CD4-positive, alpha-beta T cell treated with Interferon alpha-2 for 1 hour (primary cell): ENCODE measurements at places on chromosomes 1 and 21.

DNA sequence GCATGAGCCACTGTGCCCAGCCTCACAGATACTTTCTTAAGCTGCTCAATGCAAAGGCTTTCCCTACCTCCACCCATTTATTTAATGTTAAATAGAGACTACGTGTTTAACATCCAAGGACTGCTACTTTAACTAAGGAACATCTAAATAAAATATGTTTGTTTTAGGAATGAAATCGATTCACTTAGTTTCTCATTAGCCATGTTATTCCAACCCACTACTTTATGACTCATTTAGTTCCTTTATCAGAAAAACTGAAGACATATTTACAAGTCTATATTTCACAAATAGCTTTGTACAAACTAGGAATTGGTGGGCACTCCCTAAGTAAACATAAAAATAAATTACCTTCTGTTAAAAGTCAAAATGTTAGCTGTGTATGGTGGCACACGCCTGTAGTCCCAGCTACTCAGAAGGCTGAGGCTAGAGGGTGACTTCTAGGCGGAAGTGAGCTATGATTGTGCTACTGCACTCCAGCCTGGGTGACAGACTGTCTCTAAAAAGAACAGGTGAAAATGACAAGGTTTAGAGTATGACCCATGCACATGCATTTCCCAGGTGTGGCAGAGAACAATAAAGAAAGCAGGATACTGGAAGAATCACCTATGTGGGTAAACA lies 39.9 kb upstream of the AK4 start:
- DNase-seq: no peak

DNA sequence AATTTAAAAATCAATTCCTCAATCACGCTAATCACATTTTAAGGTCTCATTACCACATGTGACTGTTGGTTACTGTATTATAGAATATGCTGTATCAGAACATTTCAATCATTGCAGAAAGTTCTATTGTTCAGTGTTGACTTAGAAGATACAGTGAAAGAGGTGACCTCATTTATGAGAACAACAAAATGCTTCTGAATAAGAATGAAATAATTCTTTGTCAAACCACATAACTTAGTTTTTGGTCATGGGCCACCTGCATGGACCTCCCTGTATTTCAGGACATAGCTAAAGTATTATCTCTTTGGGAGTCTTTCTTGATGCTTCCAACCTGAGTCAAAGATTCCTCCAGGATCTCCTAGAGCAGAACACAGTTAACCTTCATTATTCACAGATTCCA lies 22.3 kb downstream of the MFSD2A start:
- no peak for DNase-seq

GRCh38 chr1:213519098-213519497 lies 468.1 kb downstream of the RPS6KC1 start:
- no peak for DNase-seq

- no peak for DNase-seq
These were observed 370.6 kb downstream of the SIPA1L2 start for GRCh38 chr1:232259333-232259732.

- DNase-seq: no peak
These were observed 20.0 kb upstream of the SYDE2 start for GRCh38 chr1:85220756-85221201.

GRCh38 chr1:57897581-57897980 lies 473.7 kb upstream of the DAB1 start:
- no peak for DNase-seq

- no peak for DNase-seq
These were observed 26.3 kb downstream of the LRRC52 start for GRCh38 chr1:165570078-165570477.

GRCh38 chr1:234932106-234932505 lies 196.5 kb downstream of the TOMM20 start:
- no peak for DNase-seq

GRCh38 chr1:2151911-2152310 lies 42.7 kb downstream of the FAAP20 start:
- no peak for DNase-seq

- DNase-seq: no peak
These were observed 28.2 kb downstream of the CD34 start for GRCh38 chr1:207882692-207883091.

DNA sequence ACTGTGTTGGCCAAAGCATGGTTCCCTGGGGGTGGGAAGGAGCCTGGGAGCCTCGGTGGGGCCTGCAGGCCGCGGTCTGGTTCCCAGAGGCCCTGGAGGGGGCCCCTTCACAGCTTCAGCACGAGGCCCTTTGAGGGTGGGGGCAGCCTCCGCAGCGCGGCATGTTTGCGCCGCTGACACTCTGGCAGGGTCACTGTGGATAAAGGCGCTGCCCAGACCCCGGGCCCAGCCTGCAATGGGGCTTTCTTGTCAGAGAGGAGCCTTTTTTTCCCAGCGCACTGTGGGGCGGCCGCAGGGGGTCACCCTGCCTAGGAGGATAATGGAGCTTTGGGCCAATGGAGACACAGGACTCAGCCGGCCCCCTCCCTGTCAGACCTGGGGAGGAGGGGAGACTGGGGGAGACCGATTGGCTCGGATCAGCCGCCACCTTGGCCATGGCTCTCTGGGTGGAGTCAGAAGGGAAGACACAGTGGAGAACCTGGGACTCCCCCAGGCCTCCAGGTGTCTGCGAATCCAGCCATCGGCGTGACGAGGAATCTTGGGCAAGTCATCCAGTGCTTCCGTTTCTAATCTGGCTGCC lies 26.0 kb downstream of the EPHB2 start:
- DNase-seq: no peak

GRCh38 chr1:20413776-20414140 lies 72.3 kb downstream of the CAMK2N1 start:
- DNase-seq: no peak

GRCh38 chr1:64308866-64309265 lies 105.4 kb downstream of the UBE2U start:
- no peak for DNase-seq

DNA sequence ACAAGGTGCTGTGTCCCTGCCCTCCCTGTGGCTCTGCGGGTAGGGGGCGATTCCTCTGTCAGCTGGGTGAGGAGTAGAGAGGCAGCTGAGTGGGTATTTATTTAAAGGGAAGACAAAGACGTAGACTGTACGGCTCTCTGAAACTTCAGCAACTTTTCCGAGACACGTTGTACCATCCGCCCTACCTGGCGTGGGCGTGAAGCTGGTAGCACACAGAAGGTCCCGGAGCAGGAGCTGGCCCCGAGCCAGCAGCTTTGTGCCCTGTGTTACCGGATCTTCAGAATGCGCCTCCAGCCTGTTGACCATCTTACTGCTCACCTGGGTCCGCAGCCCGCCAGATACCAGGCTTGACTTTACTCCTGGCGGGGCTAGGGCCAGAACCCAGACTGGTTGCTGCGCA lies 34.9 kb downstream of the PRKCZ start:
- no peak for DNase-seq

DNA sequence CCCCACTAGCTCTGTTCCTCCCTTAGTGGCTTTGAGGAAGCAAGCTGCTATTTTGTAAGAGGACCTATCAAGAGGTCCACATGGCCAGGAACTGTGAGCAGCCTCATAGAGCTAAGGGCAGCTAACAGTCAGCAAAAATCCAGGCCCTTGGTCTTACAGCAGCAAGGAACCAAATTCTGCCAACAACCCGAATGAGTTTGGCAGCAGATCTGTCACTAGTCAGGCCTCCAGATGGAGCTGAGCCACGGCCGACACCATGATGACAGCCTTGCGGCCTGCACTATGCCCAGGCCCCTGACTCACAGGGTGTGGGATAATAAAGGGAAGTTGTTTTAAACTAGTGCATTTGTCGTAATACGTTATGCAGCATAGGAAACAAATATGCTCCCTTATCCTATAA lies 28.0 kb upstream of the H3-3A start:
- peak; percentile 26 for DNase-seq

GRCh38 chr1:167289966-167290365 lies 69.3 kb downstream of the POU2F1 start:
- DNase-seq: no peak

DNA sequence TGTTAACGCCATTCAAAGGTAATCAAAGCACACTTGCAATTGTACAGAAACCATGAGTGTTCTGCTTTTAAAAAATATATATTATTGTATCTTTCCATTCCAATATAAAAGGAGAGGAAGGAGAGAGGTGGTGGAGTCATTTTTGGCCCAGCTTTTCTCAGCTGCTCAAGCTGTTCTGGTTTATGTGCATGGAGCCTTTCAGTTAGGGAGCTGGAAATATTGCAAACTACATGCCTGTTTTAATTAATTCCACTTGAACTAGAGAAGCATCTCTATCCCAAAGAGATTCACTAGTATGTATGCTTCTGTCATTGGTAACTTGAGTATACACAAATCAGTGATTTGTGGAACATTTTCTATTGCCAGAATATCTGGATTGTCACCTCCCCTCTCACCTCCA lies 28.5 kb upstream of the C1orf105 start:
- no peak for DNase-seq

- DNase-seq: no peak
These were observed 36.6 kb upstream of the SLC44A3 start for GRCh38 chr1:94783342-94784189.

DNA sequence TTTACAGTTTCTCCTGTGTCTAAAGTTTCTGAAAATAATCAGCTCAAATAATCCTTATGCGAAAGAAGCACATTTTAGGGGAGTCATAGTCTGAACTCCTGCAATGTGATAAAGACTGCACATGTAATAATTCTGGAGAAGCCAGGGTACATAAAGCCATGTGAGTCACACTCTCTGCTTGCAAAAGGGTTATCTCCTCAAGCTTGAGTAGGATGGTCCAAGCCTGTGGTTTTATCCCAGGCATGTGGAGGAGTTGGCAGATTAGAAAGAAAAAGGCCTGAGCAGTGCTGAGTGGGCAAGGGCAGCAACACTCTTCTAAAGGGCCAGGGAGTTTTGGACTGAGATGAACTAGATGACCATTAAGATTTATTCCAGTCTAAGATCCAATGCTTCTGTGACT lies 220.4 kb downstream of the RHOU start:
- no peak for DNase-seq

DNA sequence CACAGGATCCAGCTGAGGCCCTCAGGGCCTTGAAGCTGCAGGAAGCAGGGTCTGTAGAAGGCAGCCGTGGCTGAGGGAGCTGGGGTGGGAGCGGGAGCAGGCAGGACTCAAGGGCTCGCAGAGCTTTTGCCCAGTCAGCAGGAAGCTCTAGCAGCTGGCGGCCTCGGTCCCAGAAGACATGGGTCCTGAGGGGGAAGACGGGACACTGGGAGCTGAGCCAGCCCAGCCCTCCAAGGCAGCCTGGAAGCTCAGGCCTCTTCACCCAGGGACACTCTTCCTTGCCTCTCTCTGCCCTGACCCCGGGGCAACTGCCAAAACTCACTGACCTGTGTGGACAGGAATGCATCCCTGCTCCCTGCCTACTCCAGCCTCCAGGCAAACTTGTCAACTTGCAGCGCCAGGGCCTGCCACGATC lies 8.9 kb downstream of the ADGRB2 start:
- no peak for DNase-seq

- no peak for DNase-seq
These were observed 61.4 kb upstream of the VCAM1 start for GRCh38 chr1:100657876-100658715.

GRCh38 chr1:47507881-47508701 lies 70.2 kb downstream of the FOXD2 start:
- no peak for DNase-seq

DNA sequence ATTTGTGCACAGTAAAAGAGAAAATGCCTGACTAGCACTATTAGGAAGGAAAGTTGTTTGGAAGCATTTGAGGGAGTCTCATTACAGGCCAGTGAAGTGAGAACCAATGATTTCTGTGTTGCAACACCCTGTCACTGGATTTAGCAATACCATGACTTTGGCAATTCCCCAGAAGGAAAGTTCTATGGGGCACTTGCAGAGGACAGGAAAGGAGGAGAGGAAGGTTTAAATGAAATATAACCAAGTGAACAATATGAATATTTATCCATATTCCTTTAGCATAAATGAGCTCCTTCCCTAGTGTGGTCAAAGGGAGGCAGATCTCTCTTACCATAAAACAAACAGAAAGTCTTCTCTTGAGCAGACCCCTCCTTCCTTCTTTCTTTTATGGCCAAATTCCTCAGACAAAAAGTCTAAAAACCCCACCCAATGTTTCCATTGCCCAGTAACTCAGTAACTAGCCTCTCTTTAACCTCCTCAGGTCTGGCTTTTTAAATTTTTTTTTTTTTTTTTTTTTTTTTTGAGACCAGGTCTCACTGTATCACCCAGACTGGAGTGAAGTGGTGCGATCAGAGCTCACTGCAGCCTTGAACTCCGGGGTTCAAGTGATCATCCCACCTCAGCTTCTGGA lies 5.5 kb downstream of the TLR5 start:
- DNase-seq: no peak

- no peak for DNase-seq
These were observed 21.4 kb downstream of the TEX38 start for GRCh38 chr1:46692811-46693770.

DNA sequence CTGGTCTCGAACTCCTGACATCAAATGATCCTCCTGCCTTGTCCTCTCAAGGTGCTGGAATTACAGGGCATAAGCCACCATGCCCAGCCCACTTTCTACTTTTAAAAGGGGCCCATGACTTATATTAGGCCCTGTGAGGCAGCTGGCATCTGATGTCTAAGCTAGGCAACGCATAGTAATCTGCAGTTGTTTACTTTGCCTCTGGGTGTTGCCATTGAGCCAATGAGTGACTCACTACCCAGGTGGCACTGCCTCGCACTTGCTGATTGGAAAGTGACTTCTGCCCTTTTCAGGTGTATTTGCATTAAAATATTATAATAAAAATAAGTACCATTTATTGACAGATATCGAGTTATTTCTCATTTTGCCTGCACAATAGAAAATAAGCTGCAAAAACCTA lies 84.9 kb downstream of the KIF14 start:
- no peak for DNase-seq

GRCh38 chr21:33703750-33704606 lies 61.7 kb downstream of the ITSN1 start:
- no peak for DNase-seq

GRCh38 chr1:87284456-87285240 lies 44.0 kb upstream of the LMO4 start:
- no peak for DNase-seq

DNA sequence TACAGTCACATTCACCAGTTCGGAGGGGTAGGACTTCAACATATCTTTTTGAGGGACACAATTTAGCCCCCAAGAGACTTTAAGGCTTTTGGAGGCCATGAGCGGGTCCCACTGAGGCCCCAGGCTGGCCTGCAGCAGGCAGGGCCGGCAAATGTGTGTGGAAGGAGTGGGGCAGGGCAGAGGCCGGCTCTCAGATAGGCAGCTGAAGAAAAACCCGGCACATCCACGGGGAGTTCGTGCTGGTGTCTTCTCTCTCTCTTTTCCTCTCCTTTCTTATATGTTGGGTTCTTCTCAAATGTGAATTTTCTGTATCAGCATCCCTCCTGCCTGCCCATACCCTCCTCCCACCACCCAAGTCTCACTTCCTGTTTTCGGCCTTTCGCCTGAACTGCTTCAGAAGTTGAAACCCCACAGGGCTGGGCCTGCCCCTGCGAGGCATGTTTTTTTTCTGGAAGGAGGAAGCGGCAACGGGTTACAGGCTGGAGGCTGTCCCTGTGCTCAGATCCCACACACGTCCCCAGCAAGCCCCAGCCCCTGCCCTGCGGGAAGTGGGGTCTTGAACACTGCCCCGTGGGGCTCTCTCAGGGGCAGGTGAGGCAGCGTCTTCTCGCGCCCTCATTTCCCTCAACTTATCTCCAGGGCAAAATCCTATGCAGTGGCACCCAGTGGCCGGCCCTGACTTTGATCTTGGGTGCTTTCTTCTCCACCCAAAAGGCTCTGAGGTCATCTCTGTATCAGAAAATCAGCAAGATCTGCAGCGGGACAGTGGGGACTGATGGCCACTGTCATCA lies 9.7 kb upstream of the UMODL1 start:
- DNase-seq: peak; percentile 73

GRCh38 chr1:213994888-213995287 lies 7.1 kb downstream of the PROX1 start:
- no peak for DNase-seq
